ENCODE measurements at places on chromosomes 5 and 9.

DNA sequence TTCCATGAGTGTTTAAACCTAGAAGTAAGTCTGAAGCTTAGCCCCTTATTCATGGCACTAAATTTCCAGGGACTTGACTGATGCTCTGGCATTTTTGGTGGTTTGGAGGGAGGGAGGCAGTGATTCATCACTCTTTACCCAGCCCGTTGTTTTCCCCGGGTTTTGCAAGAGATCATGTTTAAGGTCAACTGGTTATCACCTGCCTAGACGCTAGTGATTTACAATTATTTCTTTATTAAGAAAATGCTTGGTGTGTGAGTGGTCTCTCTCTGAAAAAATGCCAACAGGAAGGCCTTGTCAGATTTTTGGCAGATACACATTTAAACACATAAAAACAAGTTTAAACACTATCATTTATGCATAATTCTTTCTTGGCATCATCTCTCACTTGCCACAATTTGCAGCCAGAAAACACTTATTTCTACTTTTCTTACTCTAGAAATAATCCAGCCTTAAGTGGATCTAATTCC, 737.9 kb upstream of the ZNF608 start:
- peak; percentile 84 for DNase-seq

DNA sequence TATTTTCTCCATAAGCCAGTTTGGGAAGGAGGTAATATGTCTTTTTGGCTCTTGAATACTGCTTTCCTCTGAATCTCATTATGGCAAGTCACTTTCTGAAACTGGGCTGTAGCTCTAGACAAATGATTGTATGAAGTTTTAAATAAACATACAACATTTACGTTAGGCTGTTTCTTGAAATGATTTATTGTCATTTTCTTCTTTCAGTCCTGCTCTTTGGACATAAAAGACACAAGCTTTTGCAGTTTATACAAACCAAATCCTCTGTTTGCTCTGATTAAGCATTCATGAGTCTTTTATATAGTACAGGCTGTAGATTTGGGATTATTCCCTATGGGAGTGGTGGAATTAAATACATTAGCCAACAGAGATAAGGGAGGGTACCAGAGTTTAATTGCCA, 139.7 kb downstream of the CEP120 start:
- DNase-seq, result no peak

DNA sequence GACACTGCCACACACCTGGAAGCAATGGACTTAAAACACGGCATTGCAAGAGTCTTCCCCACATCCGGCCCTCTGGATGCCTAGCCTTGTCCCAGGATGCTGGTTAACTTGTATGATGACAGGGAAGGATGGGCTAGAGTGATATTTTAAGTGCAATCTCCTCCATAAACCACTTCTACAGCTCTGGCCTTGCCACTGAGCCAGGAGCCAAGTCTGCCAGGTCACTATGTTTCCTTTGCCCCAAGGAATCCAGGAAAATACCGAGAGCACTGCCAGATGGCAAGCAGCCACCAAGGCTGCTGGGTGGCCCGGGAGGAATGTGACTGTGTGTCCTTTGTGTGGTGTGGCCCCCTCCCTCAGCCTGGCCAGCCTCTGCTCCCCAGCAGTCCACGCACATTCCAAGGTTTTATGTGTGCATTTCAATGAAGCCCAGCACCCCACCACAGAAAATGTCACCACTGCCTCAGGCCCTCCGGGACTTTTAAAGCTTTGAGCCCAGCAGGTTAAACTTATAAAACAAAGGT, 106.0 kb downstream of the FRMD3 start:
- DNase-seq, result no peak

GRCh38 chr5:122581629-122582028, 193.3 kb upstream of the SNX2 start:
- DNase-seq, result no peak

GRCh38 chr5:143023411-143024096, 253.4 kb downstream of the ARHGAP26 start:
- no peak for DNase-seq

- peak; percentile 59 for DNase-seq
Measured at GRCh38 chr5:64165500-64166200, at the start of gene RNF180. Gene RNF180 (plus strand): TSS chr5:64165843. CDS start chr5:64200808, 34,965 bp downstream.

DNA sequence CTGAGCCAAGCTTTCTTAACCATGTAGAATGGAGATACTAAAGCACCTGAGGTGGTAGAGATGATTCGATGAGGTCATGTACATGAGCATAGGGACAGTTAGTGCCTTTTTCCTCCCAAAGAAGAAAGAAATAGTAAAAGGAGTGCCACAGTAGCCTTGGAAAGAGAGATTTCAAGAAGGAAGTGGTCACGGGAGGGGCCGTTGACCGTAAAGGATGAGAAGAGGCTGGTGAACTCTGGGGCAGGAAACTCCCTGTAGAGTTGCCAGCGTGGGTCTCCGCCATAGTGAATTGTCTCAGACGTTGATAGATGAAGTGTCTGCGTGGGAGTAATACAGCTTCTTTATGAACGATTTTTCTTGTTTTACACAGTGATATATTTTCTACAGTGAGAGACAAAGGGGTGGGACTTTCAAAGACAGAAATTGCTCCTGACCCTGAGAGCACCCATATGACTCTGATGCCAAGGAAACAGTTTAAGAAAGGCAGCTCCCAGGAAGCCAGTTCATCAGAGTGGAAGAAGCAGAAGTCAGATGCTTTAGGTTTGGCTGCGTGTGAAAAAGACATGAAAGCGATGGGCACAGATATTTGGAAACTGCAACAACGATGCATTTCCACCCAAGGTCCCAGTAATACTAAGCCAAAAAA, 41.3 kb downstream of the UGCG start:
- no peak for DNase-seq

DNA sequence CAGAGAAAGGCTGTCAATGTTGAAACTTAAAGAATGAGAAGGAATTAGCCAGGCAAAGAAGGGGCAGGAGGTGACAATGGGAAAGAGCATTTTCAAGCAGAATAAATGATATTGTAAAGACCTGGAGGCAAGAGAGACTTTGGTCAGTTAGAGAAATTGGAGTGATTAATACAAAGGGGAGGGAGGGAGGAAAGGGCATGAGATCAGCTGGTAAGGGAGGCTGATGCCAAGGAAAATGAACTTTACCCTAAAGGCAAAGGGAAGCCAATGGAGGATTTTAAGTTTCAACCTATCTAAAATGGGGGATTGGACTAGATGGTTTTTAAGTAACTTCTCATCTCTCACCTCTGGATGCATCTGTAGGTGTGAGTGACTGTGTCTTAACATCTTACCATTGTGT, 23.3 kb downstream of the C5 start:
- no peak for DNase-seq

DNA sequence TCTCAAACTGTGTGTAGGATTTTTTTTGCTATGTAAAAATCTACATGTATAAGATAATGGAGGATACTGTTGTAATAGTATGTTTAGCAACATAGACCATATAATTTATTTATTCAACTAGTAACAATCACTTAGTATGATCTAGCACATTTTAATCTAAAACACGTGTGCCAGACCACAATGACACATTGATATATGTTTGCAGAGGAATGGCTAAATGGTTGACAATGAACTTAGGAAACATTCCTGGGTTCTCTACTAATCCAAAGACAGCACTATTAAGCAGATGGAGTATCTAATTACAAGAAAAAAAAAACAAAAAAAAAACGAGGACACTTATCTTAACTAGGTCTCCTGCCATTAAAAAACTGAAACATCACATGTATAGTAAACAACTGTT, 261.7 kb upstream of the PAPPA start:
- DNase-seq, result peak; percentile 36

GRCh38 chr5:7586480-7586879, 190.5 kb downstream of the ADCY2 start:
- no peak for DNase-seq

DNA sequence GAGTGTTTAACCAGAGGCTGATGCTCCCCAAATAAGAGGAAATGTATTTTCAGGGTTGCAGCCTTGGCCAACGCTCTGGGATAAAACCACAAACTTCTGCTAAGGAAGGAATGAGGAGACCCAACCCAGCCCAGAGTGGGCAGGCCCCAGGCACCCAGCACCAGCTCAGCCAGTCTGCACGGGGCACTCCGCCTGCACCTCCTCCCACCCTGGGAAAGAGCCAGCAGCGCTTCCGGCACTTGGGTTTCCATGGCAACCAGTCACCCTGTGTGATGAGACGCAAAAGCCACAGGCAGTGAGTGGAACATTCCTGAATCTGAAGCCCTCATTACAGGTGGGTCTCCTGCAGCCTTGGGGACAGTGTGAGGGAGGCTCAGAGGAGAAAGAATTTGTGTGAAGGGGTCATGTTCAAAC, 85.2 kb upstream of the ZBTB43 start:
- peak; percentile 56 for DNase-seq
